ENCODE measurements at places on chromosomes 2 and 18. TPM values are rescaled to one million over a fixed set of nuclear protein-coding genes. Genes with fewer than 3 reads are reported as not detected.

GRCh38 chr2:215841175-215841816 is 172.1 kb downstream of the MREG start:
- no peak for DNase-seq

GRCh38 chr18:5462227-5462626 is 81.6 kb downstream of the EPB41L3 start:
- DNase-seq = no peak

GRCh38 chr2:210536973-210537650 is 19.3 kb upstream of the CPS1 start:
- DNase-seq = no peak

DNA sequence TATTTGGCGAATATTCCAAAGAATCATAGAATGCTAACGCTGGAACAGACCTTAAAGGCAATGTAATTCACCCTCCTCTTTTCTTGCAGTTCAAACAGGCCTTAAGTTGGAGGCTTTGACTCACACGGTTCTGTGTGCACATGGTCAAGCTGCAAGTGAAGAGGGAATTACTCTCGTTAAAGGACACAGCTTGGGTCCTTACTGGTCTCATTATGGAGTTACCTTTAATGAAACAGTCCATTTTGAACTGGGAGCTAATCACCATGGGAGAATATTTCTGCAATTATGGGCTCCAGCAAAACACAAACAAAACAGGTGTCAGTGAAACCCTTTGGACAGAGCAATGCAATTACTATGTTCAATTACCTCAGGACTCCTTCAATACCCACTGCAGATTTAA is 135.5 kb downstream of the GAREM1 start:
- DNase-seq = no peak

GRCh38 chr18:74831571-74832250 is 234.0 kb downstream of the ZNF407 start:
- no peak for DNase-seq

GRCh38 chr2:7071154-7071553 is 153.9 kb downstream of the RNF144A start:
- no peak for DNase-seq

DNA sequence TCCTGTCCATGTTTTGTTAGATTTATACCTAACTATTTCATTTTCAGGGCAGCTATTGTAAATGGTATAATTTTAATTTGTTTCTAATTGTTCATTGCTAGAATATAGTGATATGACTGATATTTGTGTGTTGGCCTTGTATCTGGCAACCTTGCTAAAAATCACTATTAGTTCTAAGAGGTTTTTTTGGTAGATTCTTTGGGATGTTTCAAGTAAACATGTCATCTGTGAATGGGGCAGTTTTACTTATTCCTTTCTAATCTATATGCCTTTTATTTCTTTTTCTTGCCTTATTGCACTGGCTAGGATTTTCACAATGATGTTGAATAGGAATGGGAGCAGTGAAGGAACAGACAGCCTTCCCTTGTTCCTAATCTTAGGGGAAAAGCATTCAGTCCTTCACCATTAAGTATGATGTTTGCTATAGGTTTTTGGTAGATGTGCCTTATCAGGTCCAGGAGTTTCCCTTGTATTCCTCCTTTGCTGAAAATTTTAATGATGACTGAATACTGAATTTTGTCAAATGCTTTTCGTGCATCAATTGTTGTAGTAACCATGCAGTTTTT is 41.7 kb downstream of the SNORC start:
- no peak for DNase-seq

GRCh38 chr2:221527776-221528309 is 44.3 kb downstream of the EPHA4 start:
- DNase-seq = no peak

- no peak for DNase-seq
Observed at GRCh38 chr2:175136334-175137215, 31.4 kb downstream of the ATF2 start.

- DNase-seq = no peak
Observed at GRCh38 chr2:64567473-64567872, 43.3 kb downstream of the AFTPH start.

GRCh38 chr18:44638034-44638540 is 42.6 kb upstream of the SETBP1 start:
- no peak for DNase-seq

- no peak for DNase-seq
Observed at GRCh38 chr2:175877845-175878544, 124.1 kb downstream of the LNPK start.

- DNase-seq = no peak
Observed at GRCh38 chr2:240986787-240987411, 11.5 kb upstream of the SNED1 start.

- DNase-seq = no peak
Observed at GRCh38 chr18:75010278-75010677, 198.7 kb downstream of the PTGR3 start.

DNA sequence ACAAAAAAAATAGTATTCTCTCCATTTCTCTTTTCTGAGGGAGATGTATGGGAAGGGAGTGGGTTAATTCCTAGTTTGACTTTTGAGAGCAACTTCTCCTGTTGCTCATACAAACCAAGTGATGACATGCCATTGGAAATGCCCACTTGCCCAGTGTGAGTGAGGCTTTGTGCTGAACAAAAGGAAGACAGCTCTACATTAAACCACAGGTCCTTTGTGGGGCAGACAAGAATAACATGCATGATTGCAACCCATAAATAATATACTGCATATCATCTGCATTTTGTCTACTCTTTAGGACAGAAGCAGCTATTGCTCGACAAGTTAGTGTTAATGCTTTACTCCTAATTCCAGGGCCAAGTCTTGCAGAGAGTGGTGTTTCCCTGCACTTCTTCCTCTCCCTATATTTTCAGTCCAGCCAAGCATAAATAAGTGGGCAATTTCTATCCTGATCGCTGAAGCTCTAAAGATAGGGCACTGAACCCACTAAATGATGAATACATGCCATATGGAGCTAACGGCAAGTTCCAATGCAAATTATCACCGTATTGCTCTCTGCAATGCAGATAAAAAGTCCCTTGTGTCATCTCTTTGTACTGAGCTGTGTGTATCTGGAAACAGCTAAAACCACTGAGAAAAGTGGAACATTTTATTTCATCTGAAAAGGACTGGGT is 19.4 kb upstream of the EHBP1 start:
- DNase-seq = no peak

GRCh38 chr2:119049968-119050704 is 108.1 kb downstream of the MARCO start:
- DNase-seq = no peak

GRCh38 chr2:18548621-18549020 is 11.8 kb downstream of the RDH14 start:
- DNase-seq = no peak

- no peak for DNase-seq
Observed at GRCh38 chr2:241286348-241287090, 29.0 kb downstream of the HDLBP start.

GRCh38 chr2:237509905-237510304 is 22.9 kb downstream of the MLPH start:
- DNase-seq = no peak

GRCh38 chr2:68911246-68911645 is 40.0 kb upstream of the BMP10 start:
- no peak for DNase-seq

DNA sequence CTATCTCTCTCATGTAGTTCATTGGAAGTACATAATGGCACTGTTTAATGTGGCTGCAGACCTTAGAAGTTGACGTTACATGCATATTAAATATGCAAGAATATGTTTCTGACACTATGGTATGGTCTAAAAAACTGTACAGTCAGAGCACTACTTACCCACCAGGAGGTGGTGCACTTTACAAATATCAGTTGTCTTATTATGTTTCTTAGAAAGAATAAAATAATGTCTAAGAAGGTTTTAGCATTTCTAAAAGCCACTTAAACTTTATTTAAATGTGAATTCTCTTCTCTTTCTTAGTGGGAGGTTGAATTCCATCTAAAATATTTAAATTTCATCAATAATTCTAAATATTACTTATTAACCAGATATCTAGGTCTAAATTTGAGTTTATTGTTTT is 4.3 kb downstream of the TMEFF2 start:
- DNase-seq = no peak

- DNase-seq = no peak
Observed at GRCh38 chr2:69709290-69709689, 32.6 kb upstream of the ANXA4 start.

- DNase-seq = peak; percentile 51
Observed at GRCh38 chr2:55431982-55432627, 12.4 kb upstream of the CCDC88A start.

DNA sequence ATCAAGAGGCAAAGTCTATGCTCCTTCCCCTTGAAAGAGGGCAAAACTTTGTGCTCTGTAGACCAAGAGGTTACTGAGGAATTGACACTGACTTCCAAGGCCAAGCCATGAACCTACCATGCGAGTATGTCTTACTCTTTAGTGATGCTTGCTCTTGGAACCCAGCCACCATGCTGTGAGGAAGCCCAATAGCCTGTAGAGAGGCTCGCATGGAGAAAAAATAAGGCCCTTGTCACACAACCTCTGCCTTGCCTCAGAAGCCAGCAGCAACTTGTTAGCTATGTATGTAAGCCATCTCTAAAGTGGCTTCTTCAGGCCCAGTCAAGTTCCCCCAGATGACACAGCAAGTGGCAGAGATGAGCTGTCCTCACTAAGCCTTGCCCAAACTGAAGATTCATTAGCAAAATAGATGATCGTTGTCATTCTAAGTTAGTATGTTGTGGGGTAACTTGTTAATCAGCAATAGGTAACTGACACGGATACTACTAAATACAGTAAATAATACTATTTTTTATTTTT is 66.1 kb upstream of the RGPD5 start:
- DNase-seq = no peak

DNA sequence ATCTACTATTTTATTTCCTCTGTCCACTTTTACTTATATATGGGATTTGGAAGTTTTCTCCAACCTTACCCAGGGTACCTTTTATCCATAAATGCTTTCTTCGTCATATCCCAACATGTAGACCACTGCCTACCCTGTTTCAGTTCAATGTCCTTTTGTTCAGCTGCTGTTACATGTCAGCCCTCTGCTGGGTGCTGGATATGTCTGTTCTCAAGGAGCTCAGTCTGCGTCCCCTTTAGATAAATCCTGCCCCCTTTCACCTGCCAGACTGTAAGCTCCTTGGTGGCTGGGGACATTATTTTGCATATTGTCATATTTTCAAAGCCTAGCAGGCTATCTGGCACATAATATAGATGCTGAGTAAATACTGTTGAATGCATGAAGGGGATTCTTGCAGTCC is 53.2 kb downstream of the NEMP2 start:
- DNase-seq = no peak

GRCh38 chr2:73970141-73970803 is 14.4 kb upstream of the TET3 start:
- no peak for DNase-seq

- peak; percentile 70 for DNase-seq
Observed at GRCh38 chr2:62568983-62569837, 63.2 kb upstream of the TMEM17 start.

DNA sequence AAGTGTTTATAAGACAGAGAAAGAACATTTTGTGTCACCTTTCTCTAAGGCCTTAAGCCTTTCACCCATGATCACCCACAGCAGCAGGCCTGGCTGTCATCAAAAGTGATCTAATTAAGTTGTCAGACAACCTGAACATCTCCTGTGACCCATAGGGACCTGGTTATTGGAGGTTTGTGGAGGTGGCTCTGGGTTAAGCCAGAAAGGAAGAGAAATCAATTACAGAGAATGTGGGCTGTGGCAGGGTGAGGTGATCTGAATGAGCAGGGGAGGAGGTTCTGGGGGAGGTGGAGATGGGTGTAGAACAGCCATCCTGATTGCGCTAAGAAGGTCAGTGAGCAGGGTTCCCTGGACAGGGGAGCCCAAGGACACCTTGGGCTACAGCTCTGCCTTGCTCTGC is 170.8 kb downstream of the FSHR start:
- no peak for DNase-seq

- no peak for DNase-seq
Observed at GRCh38 chr2:174605687-174606086, 8.1 kb upstream of the WIPF1 start.

DNA sequence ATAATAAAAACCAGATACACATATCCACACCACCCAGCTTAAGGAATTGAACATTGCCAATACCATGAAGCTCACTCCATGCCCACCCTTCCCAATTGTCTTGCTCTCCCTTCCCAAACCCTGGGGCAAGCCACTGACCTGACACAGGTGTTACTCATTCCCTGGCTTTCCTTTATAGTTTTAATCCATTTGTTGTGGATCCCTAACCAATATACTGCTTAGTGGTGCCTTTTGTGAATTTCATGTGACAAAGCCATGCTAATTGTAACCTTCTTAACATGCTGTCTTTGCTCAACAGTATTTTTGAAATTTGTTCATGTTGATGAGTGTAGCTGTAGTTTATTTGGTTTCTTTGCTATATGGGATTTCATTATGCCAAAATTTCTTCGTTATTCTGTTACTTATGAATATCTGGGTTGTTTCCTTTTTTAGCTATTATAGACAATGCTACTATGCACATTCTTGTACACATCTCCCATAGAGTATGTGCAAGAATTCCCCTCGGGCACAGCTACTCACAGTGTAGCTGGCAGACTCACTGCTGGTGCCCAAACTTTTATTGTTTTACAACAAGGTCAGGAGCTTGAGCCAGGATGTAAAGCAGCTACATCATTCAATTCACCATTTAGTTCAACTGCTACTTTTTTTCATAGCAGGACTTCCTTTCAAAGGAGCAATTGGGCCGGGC is 90.8 kb upstream of the ATL2 start:
- no peak for DNase-seq

Gene NRP2
- 69.1 TPM for total RNA-seq

Gene PPP1R1C
- total RNA-seq = not detected

Gene NT5DC4
- total RNA-seq = not detected

Gene CEP192
- 14.0 TPM for total RNA-seq

Gene HAAO
- not detected for total RNA-seq

Gene LIPG
- 4.5 TPM for total RNA-seq

Gene CCDC178
- not detected for total RNA-seq

Gene ATP6V1B1
- not detected for total RNA-seq

Gene MARCHF4
- total RNA-seq = not detected

Gene TIGD1
- 1.6 TPM for total RNA-seq

Gene TCF7L1
- total RNA-seq = not detected

Gene RAPH1
- total RNA-seq = 14.3 TPM

Gene KCNK3
- total RNA-seq = 28.4 TPM

Gene RGPD3
- total RNA-seq = 0.03 TPM

Gene TUBA3E
- not detected for total RNA-seq

Gene ATP9B
- 60.4 TPM for total RNA-seq

Gene LIMS4
- not detected for total RNA-seq

All from Caki2 (cell line).